ENCODE measurements at places on chromosomes 2 and 18.

DNA sequence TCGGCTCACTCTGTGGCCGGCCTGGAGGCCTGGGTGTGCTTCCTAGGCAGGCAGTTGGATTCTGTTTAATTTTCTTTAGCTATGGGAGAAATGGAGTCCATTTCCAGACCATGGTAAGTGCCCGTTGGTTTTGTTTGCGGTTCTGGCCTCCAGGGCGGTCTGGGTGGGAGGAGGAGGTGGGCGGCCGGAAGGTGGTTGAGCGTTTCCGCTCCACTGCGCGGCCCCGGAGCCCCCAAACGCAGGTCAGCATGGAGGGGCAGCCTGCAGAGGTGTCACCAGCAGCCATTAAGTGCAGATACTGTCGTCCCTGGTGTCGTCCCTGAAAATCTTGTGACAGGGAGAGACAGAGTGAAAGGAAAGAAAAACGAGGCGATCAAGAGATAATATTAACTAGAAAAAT is 303.9 kb downstream of the GBX2 start:
- no peaks in the 10 kb centered on the region for H3K27me3 ChIP-seq
- no peaks in the 10 kb centered on the region for H3K4me1 ChIP-seq
- no peaks in the 10 kb centered on the region for H3K36me3 ChIP-seq

GRCh38 chr2:232521959-232522622 is 1.9 kb downstream of the PRSS56 start:
- H3K4me1 ChIP-seq = no peaks in the 10 kb centered on the region
- no peak overlapping the region for H3K27ac ChIP-seq
- DNase-seq = peak; percentile 40
- H3K36me3 ChIP-seq = no peaks in the 10 kb centered on the region
- peaks cover 26% of the 10 kb centered on the region for H3K27me3 ChIP-seq
- H3K4me3 ChIP-seq = no peak overlapping the region

DNA sequence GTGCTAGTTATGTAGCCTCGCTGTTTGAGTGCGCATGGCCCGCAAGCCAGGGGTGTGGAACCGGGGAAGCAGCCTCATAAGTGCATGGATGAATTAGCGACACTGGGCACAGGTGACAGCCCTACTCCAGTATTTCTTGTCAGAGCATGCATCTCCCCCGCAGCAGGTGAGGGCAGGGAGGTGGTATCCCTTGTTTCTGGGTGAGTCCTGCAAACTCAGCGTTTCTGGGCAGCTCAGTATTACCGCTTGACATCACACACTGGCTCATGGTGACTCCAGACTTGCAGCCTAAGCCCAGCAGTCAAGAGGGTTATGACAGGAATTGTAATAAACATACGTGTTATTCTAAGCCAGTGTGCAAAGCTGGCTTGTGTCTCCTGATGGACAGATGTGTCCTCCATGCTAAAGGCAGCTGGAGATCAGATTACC is 2.5 kb downstream of the CABLES1 start:
- H3K4me1 ChIP-seq = peaks cover 53% of the 10 kb centered on the region
- H3K4me3 ChIP-seq = peak overlapping the region; percentile 72
- no peaks in the 10 kb centered on the region for H3K27me3 ChIP-seq
- H3K36me3 ChIP-seq = no peaks in the 10 kb centered on the region
- no peak overlapping the region for H3K27ac ChIP-seq
- no peak for DNase-seq

- no peak for DNase-seq
Measured at GRCh38 chr2:23525137-23525765, 140.3 kb downstream of the KLHL29 start.

DNA sequence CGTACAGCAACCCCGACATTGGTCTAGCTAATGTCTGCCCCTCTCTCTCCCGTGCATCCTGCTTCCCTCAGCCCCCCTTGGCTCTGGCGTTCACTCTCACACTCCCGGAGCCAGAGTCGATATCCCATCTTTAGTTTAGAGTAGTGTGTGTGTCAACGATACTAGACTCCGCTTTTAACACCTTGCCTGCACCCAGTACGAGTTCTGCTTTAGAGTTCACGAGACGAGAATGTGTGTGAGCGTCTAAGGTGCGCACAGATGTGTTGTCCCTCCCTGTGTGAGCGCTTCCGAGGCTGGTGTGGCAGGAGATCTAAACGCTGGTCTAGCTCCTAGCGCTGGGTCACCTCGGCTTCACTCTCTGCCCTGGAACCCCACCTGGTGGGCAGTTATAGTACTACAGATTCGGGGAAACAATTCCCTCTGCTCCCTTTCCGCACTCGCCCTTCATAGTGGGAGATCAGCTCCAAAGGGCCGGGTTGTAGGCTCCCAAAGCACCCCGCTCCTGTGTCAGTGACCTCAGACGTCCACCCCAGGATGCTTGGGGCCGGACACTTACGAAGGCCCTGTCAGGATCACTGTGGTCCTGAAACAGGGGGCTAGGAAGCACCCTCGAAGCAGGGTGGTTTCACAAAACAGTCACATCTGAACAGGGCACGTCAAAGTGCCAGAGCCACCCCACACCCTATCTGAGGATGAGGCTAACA is 2.6 kb upstream of the CYP26B1 start:
- H3K4me1 ChIP-seq = peaks cover 24% of the 10 kb centered on the region
- no peaks in the 10 kb centered on the region for H3K36me3 ChIP-seq
- peak; percentile 93 for DNase-seq
- H3K27ac ChIP-seq = no peak overlapping the region
- peak overlapping the region; percentile 74 for H3K4me3 ChIP-seq
- H3K27me3 ChIP-seq = peaks cover 29% of the 10 kb centered on the region

DNA sequence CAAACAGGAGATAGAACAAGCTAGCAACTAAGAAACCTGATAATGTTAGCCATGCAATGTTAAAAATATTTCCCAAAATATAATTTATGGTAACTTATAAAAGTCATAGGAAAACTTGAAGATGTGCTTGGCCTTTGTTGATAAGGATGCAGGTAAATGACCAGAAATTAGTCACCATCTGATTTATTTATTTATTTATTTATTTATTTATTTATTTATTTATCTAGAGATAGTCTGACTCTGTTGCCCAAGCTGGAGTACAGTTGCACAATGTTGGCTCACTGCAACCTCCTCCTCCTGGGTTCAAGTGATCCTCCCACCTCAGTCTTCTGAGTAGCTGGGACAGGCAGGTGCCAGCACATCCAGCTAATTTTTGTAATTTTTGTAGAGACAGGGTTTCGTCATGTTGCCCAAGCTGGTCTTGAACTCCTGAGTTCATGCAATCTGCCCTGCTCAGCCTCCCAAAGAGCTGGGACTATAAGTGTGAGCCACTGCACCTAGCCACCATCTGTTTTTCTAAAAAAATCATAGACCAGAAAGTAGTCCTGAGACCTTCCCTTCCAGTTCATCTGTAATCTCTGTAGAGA is 109.5 kb downstream of the DHRS9 start:
- H3K4me1 ChIP-seq = peaks cover 5% of the 10 kb centered on the region
- H3K27me3 ChIP-seq = peaks cover 25% of the 10 kb centered on the region
- no peak for DNase-seq
- no peak overlapping the region for H3K4me3 ChIP-seq
- H3K36me3 ChIP-seq = no peaks in the 10 kb centered on the region

- peaks cover 8% of the 10 kb centered on the region for H3K4me1 ChIP-seq
- H3K27ac ChIP-seq = no peak overlapping the region
- H3K36me3 ChIP-seq = no peaks in the 10 kb centered on the region
- peak; percentile 69 for DNase-seq
Measured at GRCh38 chr18:68660354-68661183, 54.3 kb downstream of the TMX3 start.

GRCh38 chr2:114499101-114499500 is 56.7 kb downstream of the DPP10 start:
- no peak overlapping the region for H3K4me3 ChIP-seq
- H3K27ac ChIP-seq = no peak overlapping the region
- DNase-seq = no peak
- H3K36me3 ChIP-seq = no peaks in the 10 kb centered on the region
- H3K27me3 ChIP-seq = no peaks in the 10 kb centered on the region
- no peaks in the 10 kb centered on the region for H3K4me1 ChIP-seq

DNA sequence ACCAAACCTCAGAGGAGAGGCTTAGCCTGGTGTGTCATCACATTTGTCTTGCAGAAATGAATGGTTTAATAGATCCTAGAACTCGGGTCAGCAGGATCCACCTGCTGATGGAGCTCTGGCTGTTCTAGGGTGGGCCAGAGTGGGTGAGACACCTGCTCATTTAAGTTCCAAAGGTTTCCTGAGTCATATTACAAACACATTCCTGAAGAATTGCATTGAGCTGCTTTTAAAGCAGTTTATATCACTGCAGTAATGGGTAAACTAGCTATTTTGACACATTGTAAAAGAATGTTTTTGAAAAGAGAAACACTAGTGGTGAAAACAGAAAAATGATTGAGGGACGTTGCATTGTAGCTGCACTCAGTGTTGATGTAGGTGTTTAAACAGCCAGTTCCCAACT is 175.3 kb upstream of the TCF4 start:
- peaks cover 40% of the 10 kb centered on the region for H3K4me1 ChIP-seq
- peak; percentile 91 for DNase-seq
- no peak overlapping the region for H3K4me3 ChIP-seq
- H3K27me3 ChIP-seq = no peaks in the 10 kb centered on the region
- no peaks in the 10 kb centered on the region for H3K36me3 ChIP-seq
